ENCODE measurements at places on chromosomes 7 and 10. TPM values are rescaled to one million over a fixed set of nuclear protein-coding genes. Genes with fewer than 3 reads are reported as not detected.

Gene LIPN
- 0.98 TPM for total RNA-seq

Gene CRHR2
- total RNA-seq: 8.7 TPM

Gene FBXL13
- total RNA-seq: 6.8 TPM

Gene GRID2IP
- total RNA-seq: 1.8 TPM

Gene CAV1
- total RNA-seq: 9.6 TPM

Gene LRRC27
- total RNA-seq: 20.9 TPM

Gene ELN
- 14.0 TPM for total RNA-seq

Gene DUSP5
- total RNA-seq: 6.2 TPM

Gene CYP3A5
- total RNA-seq: 0.73 TPM

Gene INSYN2A
- total RNA-seq: 2.9 TPM

Gene NOM1
- total RNA-seq: 25.0 TPM

Gene LHFPL3
- total RNA-seq: 11.0 TPM

Gene ANKRD30A
- total RNA-seq: 0.14 TPM

Gene UNCX
- not detected for total RNA-seq

Gene ARHGAP22
- total RNA-seq: 23.4 TPM

Gene MSMB
- total RNA-seq: not detected

Gene CALHM1
- 2.8 TPM for total RNA-seq

Gene PAOX
- total RNA-seq: 8.4 TPM

Gene PGAM2
- 2.8 TPM for total RNA-seq

Gene TCF7L2
- 33.8 TPM for total RNA-seq

Gene PHKG1
- 16.2 TPM for total RNA-seq

Gene INHBA
- total RNA-seq: 2.6 TPM

Gene FXYD4
- total RNA-seq: 1.9 TPM

Gene CCL26
- not detected for total RNA-seq

Gene VWDE
- total RNA-seq: 2.7 TPM

Gene NRG3
- 85.8 TPM for total RNA-seq

Gene AKR1D1
- total RNA-seq: not detected

Gene CCM2
- 93.7 TPM for total RNA-seq

Gene SFRP5
- 1.7 TPM for total RNA-seq

Gene MOGAT3
- total RNA-seq: not detected

Gene HOXA6
- total RNA-seq: not detected

Gene CALML3
- not detected for total RNA-seq

Gene RPP38
- 12.6 TPM for total RNA-seq

Gene PLEKHS1
- total RNA-seq: not detected

Gene OR2A42
- not detected for total RNA-seq

Gene TFPI2
- not detected for total RNA-seq

Gene AMPH
- 133 TPM for total RNA-seq

Gene RNLS
- 15.6 TPM for total RNA-seq

Gene C10orf90
- total RNA-seq: 34.9 TPM

Gene CCL24
- total RNA-seq: not detected

Gene PAPSS2
- total RNA-seq: 10.6 TPM

Gene TRPV5
- total RNA-seq: 0.38 TPM

Gene SORBS1
- total RNA-seq: 376 TPM

Gene ERLIN1
- 12.2 TPM for total RNA-seq

Gene NPC1L1
- 0.47 TPM for total RNA-seq

Gene HOXA1
- total RNA-seq: not detected

Gene AVL9
- 58.3 TPM for total RNA-seq

Gene GBX1
- total RNA-seq: not detected

Data from dorsolateral prefrontal cortex (tissue), 122 donors.